GM23338 (cell line): ENCODE measurements at places on chromosomes 3 and 15.
A peak's percentile ranks its signal among the peaks of the same experiment; 100 is the strongest.

DNA sequence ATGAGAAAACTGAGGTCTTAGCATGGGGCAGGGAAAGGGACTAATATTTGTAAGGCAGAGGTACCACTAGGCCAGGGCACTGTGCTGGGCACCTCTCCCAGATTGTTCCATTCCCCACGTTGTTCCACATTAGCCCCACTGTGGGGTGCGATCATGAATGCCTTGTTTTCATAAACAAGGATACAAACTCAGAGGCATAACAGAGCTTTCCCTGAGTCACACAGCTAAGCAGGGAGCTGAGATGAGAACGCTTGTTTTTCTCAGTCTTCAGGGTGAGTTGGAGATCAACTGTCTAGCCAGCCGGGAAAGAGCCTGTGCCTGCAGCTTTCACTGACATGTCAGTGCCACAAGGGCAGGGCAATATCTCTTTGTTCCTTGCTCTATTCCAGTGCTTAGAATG is 47.9 kb upstream of the ITGA11 start:
- no peak for DNase-seq

- no peak for DNase-seq
Observed at GRCh38 chr15:50774450-50774849, 8.9 kb upstream of the SPPL2A start.

DNA sequence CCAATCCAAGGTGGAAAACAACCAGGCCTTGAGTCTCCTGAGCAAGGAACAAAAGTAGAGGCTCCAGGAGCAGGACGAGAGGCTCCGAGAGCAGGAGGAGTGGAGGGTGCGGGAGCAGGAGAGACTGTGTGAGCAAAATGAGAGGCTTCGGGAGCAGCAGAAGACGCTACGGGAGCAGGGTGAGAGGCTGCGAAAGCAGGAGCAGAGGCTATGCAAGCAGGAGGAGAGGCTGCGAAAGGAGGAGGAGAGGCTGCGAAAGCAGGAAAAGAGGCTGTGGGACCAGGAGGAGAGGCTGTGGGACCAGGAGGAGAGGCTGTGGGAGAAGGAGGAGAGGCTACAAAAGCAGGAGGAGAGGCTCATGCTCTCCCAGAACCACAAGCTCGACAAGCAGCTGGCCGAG is 60.3 kb upstream of the UBE2Q2 start:
- no peak for DNase-seq

DNA sequence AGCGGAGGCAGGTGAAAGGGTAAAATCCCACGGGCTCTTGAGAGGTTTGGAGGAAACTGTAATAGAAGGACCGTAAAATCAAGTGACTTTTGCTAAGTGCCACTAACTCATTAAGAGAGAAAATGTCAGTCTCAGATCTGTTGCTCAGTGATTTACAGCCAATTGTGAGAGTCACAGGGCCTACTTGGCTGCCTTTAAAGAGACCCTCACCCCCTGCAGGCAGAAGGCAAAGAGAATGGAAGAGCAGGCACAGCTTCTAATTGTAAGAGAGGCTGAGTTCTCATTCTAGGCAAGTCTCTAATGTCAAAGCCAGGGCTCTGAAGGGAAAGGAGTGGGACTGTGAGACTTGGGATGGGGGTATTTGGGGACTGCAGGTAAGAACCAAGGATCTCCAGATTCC is 9.3 kb upstream of the SYNM start:
- no peak for DNase-seq

- DNase-seq, result peak; percentile 27
Observed at GRCh38 chr3:20185331-20185678, 701 bp downstream of the SGO1 start.
